ENCODE measurements at places on chromosomes 6 and 20. TPM values are rescaled to one million over a fixed set of nuclear protein-coding genes. Genes with fewer than 3 reads are reported as not detected.

The APOM gene
- polyA plus RNA-seq = 6.6 TPM

The HLA-DQB1 gene
- polyA plus RNA-seq = 28.9 TPM

The TMEM217 gene
- polyA plus RNA-seq = 0.73 TPM

The POU3F2 gene
- 0.01 TPM for polyA plus RNA-seq

DNA sequence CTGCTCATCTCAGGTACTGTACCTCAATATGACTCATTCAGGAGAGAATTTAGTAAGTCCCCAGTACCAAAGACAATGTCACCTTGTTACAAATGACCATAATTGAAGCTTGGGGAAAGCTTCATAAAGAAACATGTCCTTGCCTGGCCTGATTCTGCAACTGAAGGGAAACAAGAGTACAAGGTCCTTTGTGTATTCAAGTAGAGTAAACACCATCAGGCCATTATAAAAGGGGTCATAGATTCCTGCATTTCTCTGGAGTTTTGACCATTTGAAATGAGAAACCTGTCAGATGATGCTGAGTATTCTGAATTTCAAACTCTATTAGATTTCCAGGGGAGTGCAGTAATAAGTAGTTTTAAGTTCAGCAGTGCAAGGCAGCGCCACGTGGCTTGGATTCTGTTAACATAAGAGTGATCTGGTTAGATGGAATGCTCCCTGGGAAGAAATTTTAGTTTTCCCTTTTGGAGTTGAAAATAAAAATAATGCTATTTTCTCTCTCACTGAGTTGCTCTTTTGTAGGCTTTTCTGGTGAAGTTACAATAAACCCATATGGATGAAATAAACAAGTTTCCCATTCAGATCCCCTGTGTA is 1054.3 kb downstream of the EPHA7 start:
- no peak for DNase-seq

- peak; percentile 53 for DNase-seq
Observed at GRCh38 chr20:25222461-25223178, 25.3 kb upstream of the PYGB start.

GRCh38 chr6:157760589-157761330 is 62.3 kb upstream of the SNX9 start:
- DNase-seq = no peak

DNA sequence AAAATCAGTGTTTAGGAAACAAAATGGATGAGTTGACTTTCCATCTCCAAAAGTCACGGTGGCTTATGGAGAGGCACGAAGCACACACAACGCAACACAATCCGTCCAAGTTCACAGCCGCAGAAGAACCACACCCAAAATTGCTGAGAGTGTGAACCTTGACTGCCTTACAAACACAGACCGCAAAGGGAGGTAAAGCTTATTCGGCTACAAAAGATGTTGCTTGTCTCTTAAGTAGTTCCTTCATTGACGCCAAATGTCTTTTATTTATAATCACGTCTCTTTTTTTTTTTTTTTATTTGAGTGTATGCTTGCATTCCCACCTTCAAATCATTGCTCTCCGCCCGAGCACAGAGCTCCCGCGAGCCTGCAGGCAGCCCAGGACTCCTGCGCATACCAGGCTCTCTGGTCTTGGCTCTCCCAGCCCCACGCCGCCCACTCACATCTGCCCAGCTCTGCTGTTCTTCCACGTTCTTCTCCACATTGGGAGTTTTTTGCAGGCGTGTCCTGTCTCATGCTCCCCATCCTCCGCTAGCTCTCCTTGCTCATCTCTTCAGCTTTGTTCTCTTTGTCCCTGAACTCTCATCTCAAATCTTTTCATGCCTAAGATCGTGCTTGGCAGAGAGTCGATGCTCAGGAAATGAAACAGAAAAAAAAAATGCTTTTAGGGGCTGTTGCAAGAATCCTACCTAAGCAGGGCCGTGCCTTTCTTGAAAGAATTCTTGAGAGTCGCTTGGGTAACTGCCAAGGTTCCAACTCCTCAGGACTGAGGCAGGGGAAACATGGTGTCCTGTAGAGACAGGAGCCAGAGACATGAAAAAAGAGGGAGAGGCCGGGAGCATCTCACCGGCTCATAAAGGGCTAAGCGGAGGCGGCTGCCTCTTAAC is 25.8 kb downstream of the LY86 start:
- no peak for DNase-seq

DNA sequence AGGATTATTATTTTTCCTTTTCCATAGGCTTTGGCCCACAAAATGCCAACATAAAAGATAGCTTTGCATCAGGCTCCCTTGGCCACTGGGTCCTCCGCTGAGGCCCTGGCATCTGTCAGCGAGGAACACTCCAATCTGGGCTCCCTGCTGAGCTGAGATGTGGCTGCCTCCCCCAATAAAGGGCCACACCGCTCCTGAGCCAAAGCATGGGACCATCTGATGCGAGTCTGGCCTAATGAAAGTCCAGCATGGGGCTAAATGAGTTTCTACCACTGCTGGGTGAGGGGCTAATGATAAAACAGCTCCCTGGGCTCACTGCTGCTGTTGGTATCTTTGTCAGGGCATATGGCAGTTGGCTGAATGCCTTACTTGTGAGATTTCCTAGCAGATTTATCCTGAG is 817.5 kb upstream of the SLC35B3 start:
- DNase-seq = no peak

DNA sequence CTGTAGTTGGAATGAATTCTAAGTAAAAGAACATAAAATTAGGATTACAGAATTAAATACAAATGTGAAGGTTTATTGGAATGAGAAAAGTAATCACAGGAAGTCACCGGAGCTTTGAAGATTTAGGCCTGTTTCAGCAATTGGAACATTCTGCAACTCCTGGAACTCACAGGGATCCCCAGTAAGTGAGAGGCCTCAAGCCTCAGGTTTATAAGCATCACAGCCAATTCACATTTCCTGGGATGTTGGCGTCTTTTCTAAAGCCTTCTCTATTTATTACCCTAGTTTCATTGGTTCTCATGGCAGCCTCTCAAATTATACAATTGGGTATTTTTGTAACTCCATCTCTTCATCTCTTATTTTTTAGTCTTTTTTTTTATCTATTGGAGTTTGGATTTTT is 90.4 kb upstream of the HIVEP1 start:
- DNase-seq = no peak

DNA sequence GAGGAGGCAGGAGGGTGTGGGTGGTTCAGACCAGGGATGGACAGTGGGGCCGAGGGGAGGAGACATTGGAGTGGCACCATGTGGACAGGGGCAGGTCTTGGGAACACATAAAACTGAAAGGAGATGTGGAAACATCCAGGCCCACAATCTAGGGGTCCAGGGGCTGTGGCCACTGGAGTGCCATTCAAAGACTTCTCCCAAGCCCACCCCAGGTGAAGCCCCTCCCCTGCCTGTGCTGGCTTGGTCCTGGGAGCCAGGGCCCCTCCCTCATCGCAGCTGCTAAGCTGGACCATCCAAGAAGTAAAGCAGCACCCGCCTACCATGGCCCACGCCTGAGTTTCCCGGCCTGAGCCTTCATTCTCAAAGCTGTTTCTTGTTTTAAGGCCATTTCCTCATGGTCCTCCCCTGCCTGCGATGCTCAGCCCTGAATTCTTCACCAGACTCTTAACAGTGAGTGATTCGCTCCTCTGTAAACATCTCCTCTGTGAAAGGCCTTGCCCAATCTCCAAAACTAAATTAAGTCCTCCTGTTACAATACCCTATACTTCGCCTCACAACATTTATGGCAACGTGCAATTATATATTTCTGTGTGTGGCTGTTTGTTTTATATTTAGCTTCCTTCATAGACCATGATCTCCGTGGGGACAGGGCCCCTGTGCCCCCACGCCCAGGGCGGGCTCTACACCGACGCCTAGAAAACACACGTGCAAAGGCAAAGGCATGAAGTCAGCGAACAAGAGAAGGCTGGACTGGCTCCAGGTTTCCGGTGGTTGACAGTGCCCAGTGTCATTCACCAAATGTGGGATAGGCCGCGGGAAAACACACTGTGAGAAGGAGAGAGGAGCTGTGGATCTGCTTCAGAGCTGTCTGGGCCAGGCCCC is 267.8 kb downstream of the ERMARD start:
- DNase-seq = no peak

- no peak for DNase-seq
Observed at GRCh38 chr20:46349742-46350056, 41.4 kb upstream of the CDH22 start.

DNA sequence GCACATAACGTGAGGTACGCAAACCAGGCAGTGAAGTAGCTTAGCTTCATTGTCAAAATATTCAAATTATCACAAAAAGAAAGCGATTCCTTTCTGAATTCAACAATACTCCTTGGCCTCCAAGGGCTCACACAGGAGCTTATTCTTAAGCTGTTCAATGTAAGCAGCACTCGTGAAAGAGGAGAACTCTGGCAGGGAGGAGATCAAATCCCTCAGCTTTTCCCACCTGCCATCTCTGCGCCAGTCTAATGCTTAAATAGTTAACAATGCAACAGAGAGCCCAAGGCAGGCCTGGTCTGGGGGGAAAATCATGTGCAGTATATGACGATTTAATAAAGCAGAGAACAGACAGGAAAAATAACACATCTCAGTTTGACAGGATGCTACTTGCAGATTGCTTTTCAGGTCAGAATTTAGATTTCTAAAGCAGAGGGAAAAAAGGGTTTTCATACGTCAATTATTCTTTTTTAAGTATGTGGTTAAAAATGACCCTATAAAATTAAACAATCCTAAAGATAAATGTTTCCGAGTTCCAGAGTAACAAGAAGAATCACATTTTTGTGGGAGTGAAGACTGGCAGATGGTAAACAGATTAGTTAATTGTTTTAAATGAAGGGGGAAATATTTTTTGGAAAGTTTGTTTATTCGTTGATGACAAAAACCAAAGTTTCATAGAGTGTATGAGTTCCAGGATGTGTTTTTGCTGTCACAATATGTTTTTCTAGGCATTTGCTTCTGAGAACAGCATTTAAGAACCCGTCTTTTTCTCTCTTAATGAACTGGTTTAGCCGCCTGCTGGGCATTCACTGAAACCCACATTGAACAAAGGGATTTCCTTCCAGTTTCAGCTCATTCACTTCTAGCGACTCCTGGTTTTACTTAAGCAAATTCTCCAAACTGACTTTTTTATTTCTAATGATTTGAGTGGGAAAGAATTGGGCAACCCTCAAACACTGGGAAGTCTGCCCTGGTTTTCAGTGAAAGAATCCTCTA is 45.9 kb downstream of the PLAGL1 start:
- no peak for DNase-seq

DNA sequence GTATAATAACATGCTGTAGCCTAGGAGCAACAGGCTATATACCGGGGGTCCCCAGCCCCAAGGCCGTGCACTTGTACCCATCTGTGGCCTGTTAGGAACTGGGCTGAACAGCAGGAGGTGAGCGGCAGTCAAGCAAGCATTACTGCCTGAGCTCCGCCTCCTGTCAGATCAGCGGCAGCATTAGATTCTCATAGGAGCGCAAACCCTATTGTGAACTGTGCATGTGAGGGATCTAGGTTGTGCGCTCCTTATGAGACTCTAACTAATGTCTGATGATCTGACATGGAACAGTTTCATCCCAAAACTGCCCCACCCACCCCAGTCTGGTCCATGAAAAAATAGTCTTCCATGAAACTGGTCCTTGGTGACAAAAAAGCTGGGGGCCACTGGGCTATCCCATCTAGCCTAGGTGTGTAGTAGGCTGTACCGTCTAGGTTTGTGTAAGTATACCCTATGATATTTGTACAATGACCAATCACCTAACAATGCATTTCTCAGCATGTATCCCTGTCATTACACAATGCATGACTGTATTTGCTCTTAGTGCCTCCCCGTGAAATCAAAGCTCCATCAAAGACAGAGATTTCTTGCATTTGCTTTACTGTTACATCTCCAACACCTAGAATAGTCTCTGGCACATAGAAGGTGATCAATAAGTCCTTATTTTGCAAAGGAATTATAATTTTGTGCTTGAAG is 30.8 kb downstream of the NHSL1 start:
- DNase-seq = no peak

- DNase-seq = no peak
Observed at GRCh38 chr20:36463212-36464061, 77.9 kb upstream of the MYL9 start.

GRCh38 chr6:141403103-141403502 is 729.6 kb upstream of the GJE1 start:
- DNase-seq = peak; percentile 15

GRCh38 chr20:40156600-40157317 is 532.3 kb downstream of the MAFB start:
- no peak for DNase-seq

- peak; percentile 84 for DNase-seq
Observed at GRCh38 chr20:50398821-50399554, 111.2 kb upstream of the PTPN1 start.

- no peak for DNase-seq
Observed at GRCh38 chr6:133298801-133299200, 57.6 kb downstream of the EYA4 start.

DNA sequence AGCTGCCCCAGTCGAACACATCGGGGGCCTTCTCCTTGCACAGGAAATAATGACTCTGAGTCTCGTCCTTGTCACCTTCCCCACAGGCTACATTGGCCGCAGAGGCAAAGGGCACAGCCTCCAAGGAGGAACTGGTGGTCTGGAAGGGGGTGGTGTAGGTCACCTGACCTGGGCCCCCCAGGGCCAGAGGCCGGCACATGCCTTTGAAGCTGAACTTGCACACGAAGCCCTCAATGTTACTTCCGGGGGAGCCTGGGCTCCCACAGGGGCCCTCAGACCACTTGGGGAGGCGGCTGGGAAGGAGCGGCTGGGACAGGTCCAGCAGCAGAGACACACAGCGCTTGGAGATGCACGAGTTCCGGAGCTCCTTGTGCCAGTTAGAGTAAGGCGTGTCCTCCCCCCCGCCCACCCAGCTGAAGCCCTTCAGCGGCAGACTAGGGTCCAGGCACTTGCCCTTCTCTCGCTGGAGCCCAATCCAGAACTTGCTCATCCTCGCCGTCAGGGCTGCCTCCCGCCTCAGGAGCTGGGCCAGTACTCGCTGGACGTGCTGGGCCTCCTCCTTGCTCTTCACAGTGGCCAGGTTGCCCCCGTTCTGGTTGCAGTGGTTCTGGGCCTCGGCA is 578 bp downstream of the CD93 start:
- DNase-seq = no peak

DNA sequence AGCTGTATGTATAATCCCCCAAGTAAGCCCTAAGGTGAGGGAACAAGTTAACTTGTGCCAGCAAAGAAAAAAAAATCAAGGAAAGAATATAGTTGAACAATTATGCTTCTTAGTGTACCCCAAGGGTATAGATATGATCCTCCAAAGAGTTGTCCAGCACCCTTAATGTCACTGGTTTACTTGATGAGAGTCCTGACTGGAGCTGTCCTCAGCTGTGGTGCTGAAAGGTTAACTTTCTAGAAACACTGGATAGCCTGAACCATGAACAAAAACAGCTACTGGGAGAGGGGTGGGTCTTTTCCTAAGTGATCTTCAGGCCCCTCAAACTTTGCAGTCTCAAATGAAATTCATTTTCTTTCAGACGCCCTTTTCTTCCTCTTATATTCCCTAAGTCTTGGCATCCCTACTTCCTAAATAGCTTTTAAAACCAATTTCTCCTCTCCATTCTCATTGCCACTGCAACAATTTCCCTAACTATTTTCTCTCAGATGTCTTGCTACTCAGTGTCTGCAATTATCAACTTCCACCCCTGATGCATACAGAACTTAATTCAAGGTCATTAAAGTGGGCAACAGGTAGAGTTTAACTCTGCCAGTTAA is 83.5 kb upstream of the PROKR2 start:
- no peak for DNase-seq

GRCh38 chr20:37315452-37316110 is 26.1 kb downstream of the MANBAL start:
- no peak for DNase-seq

Measured in heart left ventricle (tissue), 16 donors.